Glomerular endothelial cell (primary cell): ENCODE measurements at places on chromosomes 16 and 17.

- no peak for DNase-seq
Measured at GRCh38 chr17:16495561-16495960, 3.6 kb upstream of the LRRC75A start.

DNA sequence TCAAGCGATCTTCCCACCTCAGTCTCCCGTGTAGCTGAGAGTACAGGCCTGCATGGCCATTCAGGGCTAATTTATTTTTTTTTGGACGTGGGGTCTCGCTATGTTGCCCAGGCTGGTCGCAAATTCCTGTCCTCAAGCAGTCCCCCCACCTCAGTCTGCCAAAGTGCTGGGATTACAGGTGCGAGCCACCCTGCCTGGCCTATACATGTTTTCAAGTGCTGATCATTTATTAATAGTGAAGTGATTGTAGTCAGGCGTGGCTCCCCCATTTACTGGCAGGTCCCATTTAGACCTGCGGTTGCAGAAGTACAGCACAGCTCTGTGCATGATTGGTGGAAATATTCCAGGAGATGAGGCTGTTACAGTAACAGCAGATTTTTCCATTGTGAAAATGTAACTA is 8.4 kb downstream of the FOXK2 start:
- DNase-seq, result no peak

DNA sequence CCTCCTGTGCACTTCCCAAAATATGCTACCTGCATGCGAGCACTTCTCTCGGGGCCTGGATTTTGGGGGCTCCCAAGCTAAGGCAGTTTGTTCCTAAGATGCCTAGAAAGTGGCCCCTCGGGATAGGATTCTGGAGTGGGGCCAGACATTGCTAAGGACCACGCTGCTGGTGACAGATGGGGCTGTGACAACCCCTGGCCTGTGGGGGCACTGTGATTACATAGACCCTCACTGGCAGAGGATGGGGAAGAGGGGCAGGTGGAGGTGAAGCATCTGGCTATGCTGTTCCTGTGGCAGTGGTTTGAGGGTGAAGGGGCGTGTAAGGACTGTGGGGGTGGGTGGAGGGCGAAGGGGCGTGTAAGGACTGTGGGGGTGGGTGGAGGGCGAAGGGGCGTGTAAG is 128.4 kb downstream of the ENGASE start:
- no peak for DNase-seq

DNA sequence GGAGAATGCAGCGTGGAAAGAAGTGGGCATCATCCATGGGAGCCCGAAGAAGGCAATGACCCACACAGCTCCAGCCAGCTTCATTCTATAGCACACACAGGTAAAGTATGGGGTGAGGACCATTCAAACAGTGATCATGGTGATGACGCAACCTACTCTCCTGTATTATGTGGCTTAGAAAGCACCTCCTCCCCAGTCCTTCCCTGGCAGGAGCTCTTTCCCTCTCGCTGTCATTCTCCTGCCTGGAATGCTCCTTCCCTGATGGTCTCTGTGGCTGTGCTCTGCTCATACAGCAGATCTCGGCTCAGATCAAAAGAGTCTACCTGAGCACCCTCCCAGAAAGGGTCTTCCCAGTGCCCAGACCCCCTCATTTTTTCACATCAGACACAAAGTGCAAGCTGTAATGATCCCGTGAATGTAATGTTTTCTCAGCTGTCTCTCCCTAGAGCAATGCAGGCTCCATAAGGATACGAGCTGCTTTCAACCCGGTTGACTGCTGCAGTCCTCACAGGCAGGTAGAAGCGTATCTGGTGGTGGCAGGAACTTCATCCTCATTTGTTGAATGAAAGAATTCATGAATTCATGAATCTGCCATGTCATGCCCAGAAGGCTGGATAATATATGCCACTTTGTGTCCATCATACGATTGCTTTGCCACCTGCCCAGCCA is 248.8 kb downstream of the HS3ST3A1 start:
- DNase-seq, result no peak
